ENCODE measurements at places on chromosomes 13 and 19.

DNA sequence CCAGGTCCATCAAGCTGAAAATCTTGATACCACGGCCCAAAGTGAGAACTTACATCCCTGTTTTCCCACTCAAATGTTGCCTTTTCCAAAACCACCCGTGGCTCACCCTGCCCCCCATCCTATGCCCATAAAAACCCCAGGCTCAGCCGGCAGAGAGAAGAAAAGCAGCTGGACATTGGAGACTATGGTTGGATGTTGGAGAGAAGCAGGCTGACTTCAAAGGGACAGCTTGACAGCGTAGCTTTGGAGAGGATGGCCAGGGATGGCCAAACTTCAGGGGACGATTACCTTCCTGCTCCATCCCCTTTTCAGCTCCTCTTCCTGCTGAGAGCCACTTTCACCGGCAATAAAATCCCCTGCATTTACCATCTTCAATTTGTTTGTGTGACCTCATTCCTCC, 3.5 kb upstream of the ZNF792 start:
- no peak for DNase-seq

GRCh38 chr19:58085348-58085875, 12.6 kb downstream of the ZSCAN18 start:
- DNase-seq = no peak

GRCh38 chr13:98108341-98108740, 34.6 kb upstream of the FARP1 start:
- DNase-seq = no peak

DNA sequence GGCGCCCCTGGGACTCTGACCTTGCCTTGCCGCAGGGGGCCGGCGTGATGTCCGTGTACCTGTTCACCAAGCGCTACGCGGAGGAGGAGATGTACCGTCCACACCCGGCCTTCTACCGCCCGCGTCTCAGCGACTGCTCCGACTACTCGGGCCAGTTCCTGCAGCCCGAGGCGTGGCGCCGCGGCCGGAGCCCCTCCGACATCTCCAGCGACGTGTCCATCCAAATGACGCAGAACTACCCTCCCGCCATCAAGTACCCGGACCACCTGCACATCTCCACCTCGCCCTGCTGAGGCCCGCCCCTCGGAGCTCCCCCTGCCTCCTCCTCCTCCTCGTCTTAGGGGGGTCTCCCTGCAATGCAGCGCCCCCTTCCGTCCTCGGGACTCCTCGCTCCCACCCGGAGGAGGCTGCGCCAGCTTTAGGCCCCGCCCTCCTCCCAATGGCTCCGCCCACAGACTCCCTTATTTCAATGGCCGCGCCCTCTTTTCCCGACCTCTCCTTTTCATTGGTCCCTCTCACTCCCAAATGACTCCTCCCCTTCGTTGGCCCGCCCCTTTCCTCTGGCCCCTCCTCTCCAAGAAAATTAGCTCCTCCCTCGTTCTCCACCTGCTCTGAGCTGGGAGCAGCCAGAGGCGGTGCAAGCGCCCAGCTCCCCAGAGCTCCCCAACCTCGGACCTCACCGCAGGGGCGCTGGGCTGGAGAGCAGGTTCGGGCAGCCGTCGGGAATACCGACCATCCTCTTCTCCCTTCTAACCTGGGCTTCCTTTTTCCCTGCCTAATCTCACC, 20.5 kb upstream of the CACNG8 start:
- DNase-seq = no peak
